Nephron progenitor cell (in vitro differentiated cells): ENCODE measurements at places on chromosomes 3 and 15.

GRCh38 chr3:41350441-41350840, 151.1 kb downstream of the CTNNB1 start:
- no peak for DNase-seq

DNA sequence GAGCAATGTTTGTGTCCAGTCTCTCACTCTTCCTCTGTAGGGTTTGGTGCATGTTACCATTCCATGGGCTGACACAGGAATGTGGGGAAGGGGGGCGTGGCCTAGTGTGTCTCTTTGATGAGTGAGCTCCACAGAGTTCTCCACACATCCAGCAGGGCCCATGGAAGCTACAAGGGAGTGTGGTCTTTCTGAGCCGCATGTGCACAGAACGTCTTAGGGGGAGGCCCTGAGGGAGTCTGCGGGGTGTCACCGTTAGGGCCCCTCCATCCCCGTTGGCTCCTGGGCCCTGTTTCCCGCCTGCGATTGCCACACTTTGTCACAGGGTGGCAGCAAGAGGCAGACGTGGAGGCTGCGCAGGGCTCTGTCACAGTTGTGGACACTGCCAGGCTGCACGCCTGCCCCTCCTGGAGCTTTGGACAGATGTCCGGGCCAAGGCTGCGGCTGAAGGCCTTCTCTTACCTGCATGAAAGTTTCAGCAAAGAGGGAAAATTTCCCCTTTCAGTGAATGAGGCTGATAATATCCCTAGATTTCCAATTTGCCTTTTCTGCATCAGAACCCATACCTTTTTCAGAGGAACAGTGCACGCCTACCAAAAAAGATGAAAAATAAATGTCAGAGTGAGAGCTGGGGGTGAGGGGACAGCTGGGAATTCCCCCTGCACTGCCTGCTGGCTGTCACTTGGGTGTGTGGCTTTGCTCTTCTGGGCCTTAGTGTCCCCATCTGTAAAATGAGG, 24.3 kb downstream of the CACNA2D3 start:
- peak; percentile 73 for DNase-seq

DNA sequence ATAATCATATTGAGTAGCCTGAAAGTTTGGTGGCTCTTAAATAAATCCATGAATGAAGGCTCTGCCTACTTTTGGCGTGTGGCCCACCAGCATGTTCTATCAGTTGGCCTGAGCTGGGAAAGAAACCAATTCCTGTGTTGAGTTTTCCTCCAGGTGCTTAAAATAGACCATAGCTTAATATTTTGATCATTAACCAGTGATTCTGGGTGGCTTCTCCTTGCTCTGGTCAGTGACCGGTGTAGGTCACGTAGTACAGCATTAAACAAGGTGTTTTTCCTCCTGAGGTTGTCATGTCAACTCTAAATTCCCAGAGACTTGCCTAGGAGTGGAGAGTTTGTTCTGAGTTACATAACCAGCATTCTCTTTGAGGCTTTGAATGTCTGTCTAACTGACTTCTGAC, 1.3 kb downstream of the HHLA2 start:
- DNase-seq, result no peak

- no peak for DNase-seq
Measured at GRCh38 chr15:98873441-98874218, 134.0 kb downstream of the PGPEP1L start.

GRCh38 chr3:100873611-100874010, 119.6 kb downstream of the ABI3BP start:
- DNase-seq, result no peak

DNA sequence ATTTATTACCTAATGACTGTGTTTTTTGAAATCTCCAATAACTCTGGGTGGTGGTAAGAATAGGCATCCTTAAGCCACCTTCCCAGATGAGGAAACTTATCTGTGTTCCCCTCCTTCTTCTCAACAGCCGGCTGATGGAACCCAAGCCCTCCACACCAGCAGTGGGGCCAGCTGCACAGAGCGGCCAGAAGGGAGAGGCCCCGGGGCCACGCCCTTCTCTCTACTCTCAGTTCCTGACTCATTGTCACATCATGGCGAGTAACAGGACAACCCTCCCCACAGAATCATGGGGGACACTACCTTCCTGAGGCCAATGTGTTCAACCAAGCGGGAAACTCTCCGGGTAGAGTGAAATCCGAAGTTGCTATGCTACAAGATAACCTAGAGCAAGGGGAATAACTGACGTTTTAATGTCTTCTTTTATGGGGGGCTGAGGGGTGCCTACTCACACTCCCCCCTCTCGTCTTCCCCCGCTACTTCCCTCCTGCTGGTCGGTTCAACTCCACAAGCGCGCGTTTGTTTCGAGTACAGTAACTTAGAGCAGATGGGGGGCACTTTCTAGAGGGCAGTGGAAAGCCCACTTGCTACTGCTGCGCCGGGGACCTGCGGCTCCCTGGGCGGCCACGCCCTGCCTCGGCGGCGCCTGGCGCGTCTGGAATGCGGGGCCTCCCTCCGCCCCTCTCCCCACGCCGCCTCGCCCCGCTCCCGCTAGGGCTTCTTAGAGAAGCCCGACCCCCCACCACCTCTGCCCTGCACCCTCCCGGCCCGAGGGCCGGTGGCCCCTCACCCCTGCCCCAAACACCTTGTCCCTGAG, 621 bp downstream of the ANXA2 start:
- peak; percentile 79 for DNase-seq

DNA sequence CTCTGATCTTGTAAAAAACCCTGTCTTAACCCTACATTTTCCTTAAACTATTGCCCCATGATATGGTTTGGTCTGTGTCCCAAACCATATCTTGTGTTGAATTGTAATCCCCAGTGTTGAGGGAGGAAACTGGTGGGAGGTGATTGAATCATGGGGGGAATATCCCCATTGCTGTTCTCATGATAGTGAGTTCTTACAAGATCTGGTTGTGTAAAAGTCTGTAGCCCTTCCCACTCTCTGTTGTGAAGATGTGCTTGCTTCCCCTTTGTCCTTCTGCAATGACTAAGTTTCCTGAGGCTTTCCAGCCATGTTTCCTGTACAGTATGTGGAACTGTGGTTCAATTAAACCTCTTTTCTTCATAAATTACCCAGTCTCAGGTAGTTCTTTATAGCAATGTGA, 881.4 kb downstream of the DIPK2A start:
- DNase-seq, result no peak

DNA sequence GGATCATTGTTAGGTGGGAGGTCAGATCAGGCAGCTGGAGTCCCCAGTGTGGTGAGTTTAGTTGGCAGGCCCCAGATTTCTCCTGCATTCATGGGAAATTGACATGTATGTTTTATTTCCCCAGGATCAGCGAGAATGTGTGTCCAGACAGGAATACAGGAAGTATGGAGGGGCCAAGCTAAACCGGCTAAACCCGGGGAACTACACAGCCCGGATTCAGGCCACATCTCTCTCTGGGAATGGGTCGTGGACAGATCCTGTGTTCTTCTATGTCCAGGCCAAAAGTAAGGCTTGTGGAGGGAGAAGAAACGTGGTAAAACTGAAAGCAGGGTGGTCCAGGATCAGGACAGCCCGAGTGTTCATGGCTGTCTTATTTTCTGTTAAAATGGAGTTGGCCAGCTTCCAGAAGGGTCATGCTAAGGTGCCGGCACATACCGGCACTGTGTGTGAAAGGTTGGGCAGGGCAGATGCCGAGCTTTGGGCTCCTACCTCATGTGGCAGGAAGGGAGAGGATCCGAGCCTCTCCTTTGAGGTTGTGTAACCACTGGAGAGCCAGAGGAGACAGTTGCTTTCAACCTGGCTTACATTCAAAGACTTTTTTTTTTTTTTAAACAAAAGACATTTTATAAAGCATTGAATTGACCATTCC, 83.1 kb downstream of the PGPEP1L start:
- no peak for DNase-seq

DNA sequence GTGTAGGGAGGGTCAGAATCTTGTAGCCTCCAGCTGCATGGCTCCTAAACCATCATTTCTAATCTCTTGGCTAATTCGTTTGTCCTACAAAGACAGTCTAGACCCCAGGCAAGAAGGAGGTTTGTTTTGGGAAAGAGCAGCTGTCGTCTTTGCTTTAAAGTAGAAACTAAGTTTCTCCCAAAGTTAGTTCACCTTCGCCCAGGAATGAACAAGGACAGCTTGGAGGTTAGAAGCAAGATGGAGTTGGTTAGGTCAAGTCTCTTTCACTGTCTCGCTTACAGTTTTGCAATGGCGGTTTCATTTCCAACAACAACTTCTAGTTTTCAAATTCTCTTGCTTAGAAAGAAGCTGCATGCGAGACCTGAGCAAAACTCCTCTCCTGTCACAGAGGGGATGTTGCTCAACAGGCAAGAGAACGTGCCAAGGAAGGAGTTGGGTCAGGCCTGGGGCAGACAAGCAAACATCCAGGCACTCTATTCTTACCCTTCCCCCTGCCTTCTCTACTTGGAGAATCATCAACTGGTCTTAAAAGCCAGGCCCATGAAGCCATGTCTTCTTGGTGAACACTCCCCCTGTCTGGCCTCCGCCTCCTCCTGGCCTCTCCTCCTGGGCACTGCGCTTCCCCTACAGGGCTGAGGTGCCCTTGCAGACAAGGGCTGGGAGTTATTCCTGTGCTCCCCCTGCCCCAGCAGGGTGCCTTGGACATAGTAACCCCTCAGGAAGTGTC, 57.6 kb downstream of the TMEM44 start:
- no peak for DNase-seq

DNA sequence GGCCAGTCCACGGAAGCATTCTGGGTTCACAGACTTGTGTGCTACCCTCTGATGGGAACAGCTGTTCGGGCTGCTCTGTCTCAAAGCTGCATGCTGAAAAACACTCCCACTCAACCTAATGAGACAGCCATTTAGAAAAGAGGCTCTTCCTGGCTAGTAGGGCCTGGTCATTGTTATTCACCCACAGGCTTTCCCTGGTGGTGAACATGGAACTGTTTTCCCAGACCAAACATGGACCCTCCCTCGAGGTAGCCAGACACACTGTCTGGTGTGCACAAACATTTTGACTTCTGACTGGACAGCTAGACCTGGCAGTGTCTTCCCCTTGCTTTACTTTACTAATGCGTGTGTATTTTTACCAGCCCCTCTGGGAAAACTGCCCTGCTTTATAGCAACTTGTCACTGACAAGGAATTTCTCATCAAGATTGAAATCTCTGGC, 39.0 kb downstream of the MECOM start:
- no peak for DNase-seq

- no peak for DNase-seq
Measured at GRCh38 chr15:88083811-88084760, 172.5 kb downstream of the NTRK3 start.

- no peak for DNase-seq
Measured at GRCh38 chr3:67712259-67712658, 57.8 kb upstream of the SUCLG2 start.

DNA sequence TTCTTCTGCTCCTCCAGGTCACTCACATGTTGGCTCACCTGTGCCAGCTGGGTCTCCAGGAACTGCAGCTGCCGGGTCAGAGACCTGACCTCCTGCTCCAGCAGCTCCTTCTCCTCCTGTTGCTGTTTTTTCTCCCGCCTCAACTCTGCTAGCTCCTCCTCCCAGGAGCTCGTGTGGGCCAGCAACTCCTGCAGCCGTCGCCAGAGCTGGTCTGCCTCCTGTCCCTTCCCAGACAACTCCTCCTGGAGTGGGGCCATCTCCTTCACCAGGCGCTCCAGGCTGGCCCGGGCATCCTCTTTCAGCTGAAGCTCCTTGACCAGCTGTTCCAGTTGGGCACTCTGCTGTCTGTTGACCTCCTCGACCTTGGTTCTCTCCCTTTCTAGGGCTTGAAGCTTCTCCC, 24.5 kb downstream of the CXCR6 start:
- no peak for DNase-seq

- DNase-seq, result no peak
Measured at GRCh38 chr15:70636540-70637165, 126.7 kb downstream of the UACA start.

DNA sequence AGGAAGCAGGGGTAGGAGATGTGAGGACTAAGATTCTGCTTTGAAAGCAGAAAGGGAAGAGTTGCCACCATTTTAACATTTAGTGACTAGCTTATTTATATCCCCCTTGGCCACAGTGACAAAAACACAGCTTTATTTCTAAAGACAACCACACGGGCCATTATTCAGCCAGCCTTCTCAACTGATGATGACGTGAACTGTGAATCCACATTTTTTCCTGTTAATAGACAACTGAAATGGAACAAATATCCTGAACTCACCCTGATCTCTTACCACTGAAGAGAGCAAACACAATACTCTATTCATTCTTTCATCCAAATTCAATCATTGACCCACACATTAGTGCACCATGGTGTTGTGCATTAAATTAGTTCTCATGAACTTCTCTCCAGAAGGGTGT, 145.1 kb downstream of the TNIK start:
- no peak for DNase-seq

- no peak for DNase-seq
Measured at GRCh38 chr3:127706312-127706711, 33.6 kb downstream of the ABTB1 start.

DNA sequence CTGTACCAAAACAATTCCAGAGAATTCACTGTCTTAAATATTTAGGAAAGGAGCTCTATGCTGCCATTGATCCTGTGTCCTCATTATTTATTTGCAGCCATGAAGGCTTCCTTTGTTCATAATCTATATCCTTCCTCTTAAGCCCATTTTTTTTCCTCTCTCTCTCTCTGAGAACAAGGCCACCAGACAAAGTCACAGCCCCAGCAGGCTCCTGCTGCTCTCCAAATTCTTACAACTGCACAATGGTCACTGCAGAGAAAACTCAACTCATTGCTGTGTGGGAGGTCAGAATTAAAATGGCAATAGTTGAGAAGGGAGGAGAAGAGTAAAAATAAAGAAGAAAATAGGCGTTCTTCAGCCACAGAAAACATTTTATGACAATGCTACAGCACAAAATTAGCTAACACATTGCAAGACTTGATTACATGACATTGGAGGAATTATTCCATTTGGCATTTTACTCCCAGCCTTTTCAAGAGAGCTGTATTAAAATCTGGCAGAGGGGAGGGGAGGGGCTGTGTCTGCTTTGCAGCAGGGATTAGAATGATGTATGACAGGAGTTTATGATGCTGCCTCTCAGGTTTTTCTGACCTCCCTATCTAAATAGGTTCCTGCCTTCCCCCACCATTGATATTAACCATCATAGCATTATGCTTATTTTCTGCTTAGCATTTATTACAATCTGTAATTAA, 399.7 kb upstream of the THBS1 start:
- no peak for DNase-seq

GRCh38 chr15:92409006-92409405, 15.3 kb downstream of the ST8SIA2 start:
- DNase-seq, result no peak

DNA sequence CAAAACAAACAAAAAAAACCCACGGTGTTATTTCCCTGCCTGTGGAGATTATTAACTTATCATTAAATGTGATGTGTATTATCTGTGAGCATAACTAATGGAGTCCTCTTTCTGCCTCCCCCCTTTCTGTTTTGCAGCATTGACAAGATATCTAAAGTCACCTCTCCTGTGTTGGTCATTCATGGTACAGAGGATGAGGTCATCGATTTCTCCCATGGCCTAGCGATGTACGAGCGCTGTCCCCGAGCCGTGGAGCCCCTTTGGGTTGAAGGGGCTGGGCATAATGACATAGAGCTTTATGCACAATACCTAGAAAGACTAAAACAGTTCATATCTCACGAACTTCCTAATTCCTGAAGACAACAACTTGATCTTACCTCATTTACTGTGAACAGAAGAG, 25.2 kb upstream of the CEMIP start:
- no peak for DNase-seq
